HFFc6 (cell line): ENCODE measurements at places on chromosomes 11 and 22. TPM values are rescaled to one million over a fixed set of nuclear protein-coding genes. Genes with fewer than 3 reads are reported as not detected.

The HEPHL1 gene
- not detected in 3 replicates for total RNA-seq

The CCDC89 gene
- 1.9 to 3.5 TPM (median 2.4 TPM) in 3 replicates for total RNA-seq

DNA sequence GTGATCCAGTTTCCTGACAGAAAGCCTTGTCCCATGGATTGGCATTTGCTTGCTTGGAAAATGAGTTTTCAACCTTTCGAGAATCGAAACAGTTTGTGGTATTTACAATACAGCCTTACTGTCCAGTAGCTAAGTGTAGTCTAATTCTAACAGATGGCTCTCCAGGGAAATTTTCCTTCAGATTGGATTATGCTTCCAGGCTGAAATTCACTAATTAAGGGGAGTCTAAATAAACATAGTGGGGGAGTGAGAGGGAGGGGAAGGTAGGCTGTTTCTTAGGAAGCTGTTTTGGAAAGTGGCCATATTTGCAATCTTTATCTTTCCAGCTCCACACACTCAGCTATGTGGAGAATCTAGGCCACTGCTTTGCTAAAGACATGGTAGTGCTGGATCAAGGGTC is 81.3 kb downstream of the SYT9 start:
- H3K27ac ChIP-seq: no peak overlapping the region
- no peaks in the 10 kb centered on the region; the same call in 1 of the 2 replicates for H3K36me3 ChIP-seq
- DNase-seq: no peak
- no peaks in the 10 kb centered on the region for H3K4me1 ChIP-seq

DNA sequence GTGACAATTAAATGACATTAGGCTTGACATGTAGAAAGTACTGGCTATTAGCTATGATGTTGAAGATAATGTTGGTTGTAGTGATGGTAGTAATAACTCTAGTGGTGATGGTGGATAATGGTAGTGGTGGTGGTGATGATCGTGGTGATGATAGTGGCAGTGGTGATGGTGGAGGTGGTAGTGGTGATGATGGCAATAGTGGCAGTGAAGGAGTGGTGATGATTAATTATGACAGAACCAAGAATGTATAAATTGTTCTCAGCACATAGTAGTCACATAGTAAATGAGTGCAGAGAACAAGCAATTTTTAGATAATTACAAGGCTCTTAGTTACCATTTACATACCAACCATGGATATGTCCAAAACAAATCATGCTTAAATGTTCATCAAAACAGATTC is 5.3 kb upstream of the CD44 start:
- H3K36me3 ChIP-seq: peaks cover 5% of the 10 kb centered on the region; the same call in 1 of the 2 replicates
- no peak overlapping the region for H3K4me3 ChIP-seq
- peaks cover 4% of the 10 kb centered on the region; the same call in 1 of the 2 replicates for H3K27me3 ChIP-seq
- H3K4me1 ChIP-seq: peaks cover 44% of the 10 kb centered on the region

DNA sequence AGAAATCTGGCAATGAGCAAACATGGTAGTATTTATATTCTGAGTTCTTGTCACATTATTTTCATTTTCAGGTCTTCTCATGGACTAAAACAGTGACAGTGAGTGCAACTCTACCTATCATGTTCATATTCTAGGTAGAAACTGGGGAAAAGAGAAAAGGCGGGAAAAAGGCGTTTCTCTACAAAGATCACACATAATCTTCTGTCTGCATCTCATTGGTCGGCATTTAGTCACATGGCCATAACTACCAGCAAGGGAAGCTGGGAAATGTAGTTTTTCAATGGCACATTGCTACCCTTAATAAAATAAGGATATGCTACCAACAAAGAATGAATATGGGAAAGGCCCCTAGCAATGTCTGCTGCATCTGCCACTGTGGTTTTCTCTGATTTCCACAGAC is 57.6 kb upstream of the B3GAT1 start:
- no peaks in the 10 kb centered on the region for H3K4me1 ChIP-seq
- no peak overlapping the region for H3K4me3 ChIP-seq
- no peak for DNase-seq

The NFAM1 gene
- not detected in 2 replicates for total RNA-seq

DNA sequence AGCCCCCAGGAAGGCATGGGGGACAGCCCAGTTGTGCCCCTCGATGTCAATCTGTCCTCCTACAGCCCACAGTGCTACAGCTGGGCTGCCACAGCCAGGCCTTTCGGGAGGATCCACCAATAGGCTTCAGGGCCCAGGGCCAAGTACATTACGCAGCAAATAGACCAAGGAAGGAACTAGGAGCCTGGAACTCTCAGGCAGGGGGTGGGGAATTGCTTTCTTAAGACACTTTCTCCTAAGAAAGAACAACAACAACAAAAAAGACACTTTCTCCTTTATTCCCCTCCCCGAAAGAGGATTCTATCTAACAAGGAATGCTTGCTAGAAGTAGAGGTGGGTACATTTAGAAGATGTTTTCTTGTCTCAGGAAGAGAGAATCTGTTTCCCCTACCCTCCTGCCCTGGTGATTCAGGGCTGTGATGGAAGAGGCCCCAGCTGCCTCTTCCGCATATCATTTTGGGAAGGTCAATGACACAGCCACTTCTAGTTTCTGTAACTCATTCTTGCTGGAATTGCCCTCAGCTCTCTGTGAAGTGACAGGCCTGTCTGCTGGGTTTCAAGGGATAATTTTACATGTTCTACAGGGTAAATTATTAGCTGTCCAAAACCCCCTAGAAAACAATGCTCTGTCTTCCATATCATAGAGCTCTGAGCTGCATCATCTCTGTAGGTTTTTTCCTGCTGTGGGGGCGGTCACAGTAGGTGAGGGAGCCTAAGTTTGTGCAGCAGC is 6.0 kb upstream of the MALAT1 start:
- peak overlapping the region; percentile 99 for H3K27ac ChIP-seq
- H3K36me3 ChIP-seq: no peaks in the 10 kb centered on the region
- peaks cover 91% of the 10 kb centered on the region for H3K4me1 ChIP-seq
- H3K4me3 ChIP-seq: peak overlapping the region; percentile 81
- H3K27me3 ChIP-seq: peaks cover 23% of the 10 kb centered on the region
- peak; percentile 77 for DNase-seq

DNA sequence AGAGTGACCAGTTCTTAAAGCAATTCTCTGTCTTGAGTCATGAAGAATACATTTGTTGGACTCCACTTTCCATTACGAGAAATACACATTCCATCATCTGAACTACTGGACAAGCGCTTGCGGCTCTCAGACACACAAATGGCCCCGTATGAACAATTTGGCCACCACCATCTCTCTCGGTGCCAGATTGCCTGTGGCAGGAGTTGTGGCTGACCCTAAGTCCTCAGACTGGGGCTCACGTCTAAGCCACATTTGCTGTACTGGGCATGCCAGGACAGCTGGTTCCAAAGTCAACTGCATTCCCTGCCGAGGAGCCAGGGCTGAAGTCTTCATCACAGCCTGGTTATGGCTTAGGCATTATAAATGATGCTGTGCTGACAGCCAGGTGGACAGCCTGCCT is 227.5 kb downstream of the MIAT start:
- H3K4me3 ChIP-seq: no peak overlapping the region
- DNase-seq: no peak
- H3K27ac ChIP-seq: no peak overlapping the region
- H3K4me1 ChIP-seq: peaks cover 38% of the 10 kb centered on the region
